Progenitor cell of endocrine pancreas (in vitro differentiated cells): ENCODE measurements at places on chromosomes 1 and 21. TPM values are rescaled to one million over a fixed set of nuclear protein-coding genes. Genes with fewer than 3 reads are reported as not detected.

Gene LRRN2
- 9.4 and 10.7 TPM in 2 replicates for total RNA-seq

Gene A3GALT2
- total RNA-seq: 0.29 and 0.40 TPM in 2 replicates

Gene PTGFR
- not detected in 2 replicates for total RNA-seq

Gene LCE2C
- not detected in 2 replicates for total RNA-seq

Gene TRIM67
- 0.05 and 0.09 TPM in 2 replicates for total RNA-seq

Gene UBL4B
- 0.20 TPM in 1 of 2 replicates, not detected in the other for total RNA-seq

Gene COL6A1
- 135 and 137 TPM in 2 replicates for total RNA-seq

Gene STK40
- total RNA-seq: 34.6 and 42.0 TPM in 2 replicates

Gene HTR1D
- total RNA-seq: 0.20 and 0.31 TPM in 2 replicates

Gene TMEM53
- total RNA-seq: 11.8 and 13.9 TPM in 2 replicates

Gene TACSTD2
- total RNA-seq: 22.7 and 22.8 TPM in 2 replicates

Gene SPATA17
- 3.4 and 5.1 TPM in 2 replicates for total RNA-seq

Gene TEKT2
- total RNA-seq: 17.8 and 20.2 TPM in 2 replicates

Gene TNFSF18
- not detected in 2 replicates for total RNA-seq

Gene NBPF26
- 34.4 and 36.6 TPM in 2 replicates for total RNA-seq

DNA sequence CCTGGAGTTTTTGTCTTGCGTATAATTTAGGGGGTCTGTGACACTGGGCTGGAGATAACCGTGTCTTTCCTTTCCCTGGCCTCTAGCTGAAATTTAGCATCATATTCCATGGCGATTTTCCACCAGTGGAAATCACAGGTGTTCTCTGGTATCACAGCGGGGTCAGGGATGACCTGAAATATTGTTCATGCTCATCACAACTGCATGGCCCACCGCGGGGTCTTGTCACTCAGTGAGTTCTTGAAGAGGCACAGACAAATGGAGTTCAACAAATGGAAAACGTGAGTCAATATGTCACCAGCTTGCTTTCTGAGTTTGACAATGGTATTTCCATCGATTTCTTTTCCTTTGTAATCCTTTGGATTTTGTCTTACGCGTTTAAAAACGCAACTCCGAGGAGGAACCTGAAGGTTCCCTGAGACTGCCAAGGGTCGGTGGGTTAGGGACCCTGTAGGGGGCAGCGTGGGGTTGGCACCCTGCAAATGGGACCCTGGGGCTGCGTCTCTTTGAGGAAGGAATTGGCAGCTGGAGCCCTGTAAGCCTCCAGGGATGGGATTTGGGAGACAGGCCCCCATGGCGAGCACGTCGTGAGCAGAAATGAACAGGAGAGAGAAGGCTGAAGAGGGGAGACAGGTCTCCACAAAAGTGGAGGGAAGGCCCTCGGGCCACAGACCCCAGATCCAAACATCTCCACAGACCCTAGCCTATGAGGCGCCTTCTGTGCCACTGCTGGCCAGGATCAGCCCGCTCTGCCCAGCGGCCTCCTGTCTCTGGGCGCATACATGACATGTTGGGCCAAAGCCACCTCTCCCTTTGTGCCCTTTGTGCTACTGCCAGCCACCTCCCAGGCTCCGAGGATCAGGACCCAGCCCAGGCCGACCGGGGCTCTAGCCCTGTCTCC lies 32.1 kb upstream of the RUNX3 start:
- H3K27me3 ChIP-seq: peaks cover 21% of the 10 kb centered on the region
- no peak for DNase-seq
- no peak overlapping the region for H3K4me3 ChIP-seq
- no peak overlapping the region for H3K27ac ChIP-seq
- no peaks in the 10 kb centered on the region for H3K36me3 ChIP-seq
- H3K4me1 ChIP-seq: no peaks in the 10 kb centered on the region

- H3K4me3 ChIP-seq: no peak overlapping the region
- no peak for DNase-seq
- H3K4me1 ChIP-seq: no peaks in the 10 kb centered on the region
- no peak overlapping the region for H3K27ac ChIP-seq
Observed at GRCh38 chr1:160367934-160368923, 1.4 kb downstream of the NHLH1 start.

GRCh38 chr1:222257027-222257426 lies 290.9 kb downstream of the HHIPL2 start:
- H3K36me3 ChIP-seq: no peaks in the 10 kb centered on the region
- no peak for DNase-seq

- no peak for DNase-seq
- peaks cover 1% of the 10 kb centered on the region for H3K4me1 ChIP-seq
- peaks cover 2% of the 10 kb centered on the region for H3K27me3 ChIP-seq
- H3K4me3 ChIP-seq: no peak overlapping the region
- no peaks in the 10 kb centered on the region for H3K36me3 ChIP-seq
- no peak overlapping the region for H3K27ac ChIP-seq
Observed at GRCh38 chr1:172719694-172720138, 60.8 kb downstream of the FASLG start.

DNA sequence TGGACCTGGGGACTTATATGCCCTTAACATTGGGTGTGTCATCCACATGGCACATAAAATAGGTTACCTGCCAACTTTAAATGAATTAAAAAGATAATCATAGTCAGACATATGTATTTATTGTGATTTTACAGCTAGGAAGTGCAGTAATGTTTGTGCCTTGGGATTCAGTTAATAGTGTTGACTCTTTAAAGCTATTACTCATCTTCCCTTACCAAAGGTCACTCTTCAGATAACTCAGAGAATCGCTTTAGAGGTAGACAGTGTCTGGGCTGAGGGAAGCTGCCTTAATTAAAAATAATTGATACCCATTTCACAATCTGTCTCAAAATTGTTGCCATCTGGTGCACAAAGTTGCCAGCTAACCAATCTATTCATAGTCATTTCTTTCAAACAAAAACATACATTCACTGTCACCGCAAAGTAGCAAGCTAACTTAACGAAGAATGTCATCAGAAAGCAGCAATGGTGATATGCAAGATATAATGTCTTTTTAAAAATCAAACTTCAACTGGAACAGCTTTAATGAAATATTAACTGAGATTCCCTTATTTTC lies 3.0 kb upstream of the KRTAP15-1 start:
- H3K36me3 ChIP-seq: no peaks in the 10 kb centered on the region
- no peak for DNase-seq

DNA sequence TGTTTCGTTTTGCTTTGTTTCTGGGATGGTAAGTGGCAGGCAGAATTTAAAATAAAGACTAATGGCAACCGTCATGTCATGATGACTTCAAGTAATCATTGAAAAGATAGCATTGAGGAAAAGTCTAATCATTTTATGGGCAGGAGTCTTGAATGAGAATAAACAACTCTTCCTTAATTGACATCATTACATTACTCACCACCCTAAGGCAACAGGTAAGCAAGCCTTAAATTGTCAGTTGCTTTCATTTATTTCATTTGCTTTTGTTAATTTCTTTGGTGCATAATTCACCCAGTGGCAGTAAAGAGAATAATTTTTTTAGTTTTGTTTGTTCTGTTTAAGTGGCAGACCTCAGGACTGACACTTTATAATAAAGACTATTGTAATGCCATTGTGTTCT lies 669.0 kb downstream of the RWDD3 start:
- no peak for DNase-seq
- peaks cover 3% of the 10 kb centered on the region for H3K36me3 ChIP-seq
- H3K27me3 ChIP-seq: no peaks in the 10 kb centered on the region
- no peak overlapping the region for H3K27ac ChIP-seq
- H3K4me1 ChIP-seq: no peaks in the 10 kb centered on the region
- no peak overlapping the region for H3K4me3 ChIP-seq

DNA sequence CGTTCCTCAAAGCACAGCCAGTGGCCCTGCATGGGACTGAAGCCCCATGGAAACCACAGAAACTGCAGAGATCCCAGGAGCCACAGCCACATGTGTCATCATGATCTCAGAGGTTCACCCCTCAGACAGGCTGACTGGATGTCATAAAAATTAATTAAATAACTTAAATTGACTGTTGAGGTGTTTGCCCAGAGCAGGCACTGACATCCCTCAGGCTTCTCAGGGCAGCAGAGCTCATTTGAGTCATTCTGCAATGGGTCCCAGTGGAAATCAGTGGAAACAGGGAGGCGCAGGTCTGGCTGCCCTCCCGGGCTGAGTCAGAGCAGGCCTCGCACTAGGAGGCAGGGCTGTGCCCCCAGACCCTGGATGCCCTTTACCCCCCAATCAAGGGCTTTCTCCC lies 135.1 kb downstream of the CDC7 start:
- no peaks in the 10 kb centered on the region for H3K4me1 ChIP-seq
- H3K4me3 ChIP-seq: no peak overlapping the region
- DNase-seq: no peak
- no peak overlapping the region for H3K27ac ChIP-seq
- no peaks in the 10 kb centered on the region for H3K27me3 ChIP-seq
- no peaks in the 10 kb centered on the region for H3K36me3 ChIP-seq

GRCh38 chr1:85224734-85225623 lies 24.2 kb upstream of the SYDE2 start:
- peaks cover 68% of the 10 kb centered on the region for H3K4me1 ChIP-seq
- peak; percentile 76 for DNase-seq
- peak overlapping the region; percentile 95 for H3K27ac ChIP-seq

DNA sequence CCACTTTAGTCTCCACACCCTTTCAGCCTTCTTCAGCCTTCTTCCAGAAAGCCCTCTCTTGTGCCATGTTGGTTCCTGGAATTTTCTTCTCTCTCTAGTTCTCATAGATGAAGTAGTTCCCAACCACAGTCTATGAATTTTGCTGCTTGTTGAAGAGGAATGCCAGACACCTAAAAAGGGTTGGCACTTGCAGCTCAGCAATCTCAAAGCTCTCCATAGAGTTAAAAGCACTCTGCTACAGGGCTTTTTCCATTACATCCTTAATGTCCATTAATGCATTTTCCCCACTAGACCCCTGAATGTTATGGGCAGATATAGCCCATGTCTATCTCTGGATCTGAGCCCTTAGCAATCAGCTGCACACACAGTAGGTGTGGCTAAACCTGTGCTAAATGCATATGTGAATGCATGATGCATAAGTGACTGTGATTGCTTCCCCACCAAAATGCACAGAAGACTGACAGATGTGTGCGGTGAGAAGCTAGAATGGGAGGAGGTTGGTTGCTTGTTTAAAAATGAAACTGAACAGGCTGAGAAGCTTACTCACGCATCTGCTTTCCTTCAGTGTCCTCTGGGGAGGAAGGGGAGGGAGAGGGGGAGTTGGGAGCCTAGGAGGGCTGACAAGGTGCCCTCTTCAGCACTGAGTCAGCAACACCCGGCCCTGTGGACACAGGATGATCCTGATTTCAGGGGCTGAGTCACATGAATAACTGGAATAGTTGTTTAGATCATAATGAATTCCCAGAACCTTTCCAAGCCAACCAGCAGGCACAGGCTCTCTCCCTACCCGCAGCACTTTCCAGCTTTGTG lies 146.1 kb upstream of the FGGY start:
- peaks cover 33% of the 10 kb centered on the region for H3K27me3 ChIP-seq
- peaks cover 4% of the 10 kb centered on the region for H3K4me1 ChIP-seq
- H3K36me3 ChIP-seq: no peaks in the 10 kb centered on the region

GRCh38 chr1:27332536-27333281 lies 9.1 kb upstream of the SYTL1 start:
- peak overlapping the region; percentile 13 for H3K27ac ChIP-seq
- H3K4me1 ChIP-seq: no peaks in the 10 kb centered on the region
- peaks cover 4% of the 10 kb centered on the region for H3K36me3 ChIP-seq
- no peaks in the 10 kb centered on the region for H3K27me3 ChIP-seq
- no peak overlapping the region for H3K4me3 ChIP-seq
- DNase-seq: peak; percentile 45

- H3K4me3 ChIP-seq: no peak overlapping the region
- no peaks in the 10 kb centered on the region for H3K27me3 ChIP-seq
- H3K36me3 ChIP-seq: peaks cover 4% of the 10 kb centered on the region
- peak overlapping the region; percentile 76 for H3K27ac ChIP-seq
- no peak for DNase-seq
Observed at GRCh38 chr1:19404748-19405147, 80.6 kb downstream of the CAPZB start.

- no peaks in the 10 kb centered on the region for H3K27me3 ChIP-seq
- H3K36me3 ChIP-seq: peaks cover 15% of the 10 kb centered on the region
- no peak for DNase-seq
- H3K4me3 ChIP-seq: no peak overlapping the region
- H3K4me1 ChIP-seq: no peaks in the 10 kb centered on the region
- no peak overlapping the region for H3K27ac ChIP-seq
Observed at GRCh38 chr1:5905436-5905835, 86.8 kb downstream of the NPHP4 start.

GRCh38 chr1:1247341-1247913 lies 905 bp upstream of the C1QTNF12 start:
- peaks cover 3% of the 10 kb centered on the region for H3K27me3 ChIP-seq
- H3K4me1 ChIP-seq: no peaks in the 10 kb centered on the region
- H3K27ac ChIP-seq: no peak overlapping the region
- no peaks in the 10 kb centered on the region for H3K36me3 ChIP-seq
- H3K4me3 ChIP-seq: no peak overlapping the region
- DNase-seq: no peak

DNA sequence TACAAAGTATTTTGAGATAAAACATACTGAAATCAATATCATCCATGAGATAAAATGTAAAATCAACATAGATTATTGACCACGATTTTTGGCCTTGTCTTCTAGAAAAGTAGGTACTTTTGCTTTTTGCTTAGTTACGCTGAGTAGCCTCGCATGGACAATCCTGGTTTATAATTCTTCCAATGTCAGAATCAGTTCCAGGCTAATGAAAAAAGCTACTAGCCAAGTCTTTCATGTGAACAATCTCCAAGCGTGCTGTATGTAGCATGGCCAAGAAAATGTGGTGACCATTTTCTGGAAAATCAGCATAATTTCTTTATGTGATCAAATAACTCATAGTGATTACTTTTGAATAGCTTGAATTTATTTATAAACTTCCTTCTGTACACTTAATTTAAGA lies 145.8 kb downstream of the NTMT2 start:
- H3K4me3 ChIP-seq: no peak overlapping the region
- H3K36me3 ChIP-seq: no peaks in the 10 kb centered on the region
- no peak overlapping the region for H3K27ac ChIP-seq
- peaks cover 3% of the 10 kb centered on the region for H3K27me3 ChIP-seq
- no peaks in the 10 kb centered on the region for H3K4me1 ChIP-seq
- DNase-seq: no peak

DNA sequence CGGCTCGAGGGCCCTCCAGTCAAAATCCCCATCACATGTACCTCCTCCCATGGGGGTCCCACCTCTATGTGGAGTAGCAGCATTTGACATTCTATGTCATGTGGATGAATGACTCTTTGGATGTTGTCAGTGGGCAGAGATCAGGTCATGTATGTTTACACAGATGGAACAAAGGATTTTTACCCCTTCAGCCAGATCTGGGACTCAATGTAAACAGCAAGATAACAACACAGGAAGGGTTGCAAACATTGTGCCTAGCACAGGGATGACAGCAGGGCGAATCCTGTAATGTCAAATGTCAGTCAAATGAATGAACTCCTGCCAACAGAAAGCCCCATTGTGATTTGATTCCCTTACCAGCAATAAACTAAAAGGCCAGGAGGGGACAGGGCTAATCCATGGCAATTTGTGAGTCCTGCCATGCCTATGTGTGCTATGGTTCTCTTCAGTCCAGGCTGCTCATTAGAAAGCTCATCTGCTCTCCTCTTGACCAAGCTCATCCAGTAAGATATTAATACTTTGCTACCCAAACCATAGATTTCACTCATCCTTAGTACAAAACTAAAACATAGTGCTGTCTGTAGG lies 60.3 kb downstream of the PGBD5 start:
- H3K27me3 ChIP-seq: no peaks in the 10 kb centered on the region
- peaks cover 4% of the 10 kb centered on the region for H3K4me1 ChIP-seq
- no peaks in the 10 kb centered on the region for H3K36me3 ChIP-seq
- no peak overlapping the region for H3K4me3 ChIP-seq

- H3K27me3 ChIP-seq: peaks cover 8% of the 10 kb centered on the region
- H3K4me3 ChIP-seq: no peak overlapping the region
- H3K4me1 ChIP-seq: peaks cover 15% of the 10 kb centered on the region
- no peak overlapping the region for H3K27ac ChIP-seq
- DNase-seq: no peak
Observed at GRCh38 chr1:41827991-41828570, 90.6 kb downstream of the HIVEP3 start.

GRCh38 chr1:162007466-162007865 lies 16.2 kb downstream of the OLFML2B start:
- H3K4me3 ChIP-seq: no peak overlapping the region
- no peaks in the 10 kb centered on the region for H3K36me3 ChIP-seq
- H3K27ac ChIP-seq: no peak overlapping the region
- peaks cover 14% of the 10 kb centered on the region for H3K27me3 ChIP-seq
